ENCODE measurements at places on chromosomes 3 and 15.

DNA sequence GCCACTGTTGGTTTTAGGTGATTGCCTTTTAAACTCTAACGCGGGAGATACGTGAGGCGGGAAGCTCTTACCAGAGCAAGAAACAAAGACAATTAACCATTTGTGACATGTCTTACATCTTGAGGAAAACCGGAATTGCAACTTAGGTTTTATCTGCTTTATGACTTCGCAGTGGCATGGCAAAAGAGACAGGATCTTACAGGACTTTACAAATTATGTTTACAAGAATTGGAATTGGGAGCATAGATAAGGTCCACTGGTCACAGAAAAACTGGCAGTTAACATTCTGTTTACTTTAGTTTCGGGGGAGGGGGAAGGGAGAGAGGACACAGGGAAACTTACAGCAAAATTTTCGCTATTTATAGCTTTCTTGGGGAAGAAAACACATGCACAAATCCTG is 1119.6 kb downstream of the ZPLD1 start:
- DNase-seq = no peak

DNA sequence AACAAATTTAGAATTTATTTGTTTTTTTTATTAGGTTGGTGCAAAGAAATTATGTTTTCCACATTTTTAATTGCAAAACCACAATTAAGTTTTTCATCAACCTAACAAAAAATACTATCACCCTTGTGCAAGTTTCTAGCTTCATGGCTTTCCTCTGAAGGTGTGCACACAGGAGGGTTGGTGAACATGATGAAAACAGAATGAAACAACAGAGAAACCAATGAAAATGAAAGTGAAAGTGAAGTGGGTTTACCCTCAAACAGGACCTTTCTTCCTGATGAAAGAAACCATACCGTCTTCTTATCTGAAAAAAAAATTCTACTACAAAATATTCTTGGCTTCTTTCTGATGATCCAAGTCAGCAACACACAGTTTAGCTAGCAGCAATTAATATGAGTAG is 71.9 kb upstream of the FEZF2 start:
- no peak for DNase-seq

DNA sequence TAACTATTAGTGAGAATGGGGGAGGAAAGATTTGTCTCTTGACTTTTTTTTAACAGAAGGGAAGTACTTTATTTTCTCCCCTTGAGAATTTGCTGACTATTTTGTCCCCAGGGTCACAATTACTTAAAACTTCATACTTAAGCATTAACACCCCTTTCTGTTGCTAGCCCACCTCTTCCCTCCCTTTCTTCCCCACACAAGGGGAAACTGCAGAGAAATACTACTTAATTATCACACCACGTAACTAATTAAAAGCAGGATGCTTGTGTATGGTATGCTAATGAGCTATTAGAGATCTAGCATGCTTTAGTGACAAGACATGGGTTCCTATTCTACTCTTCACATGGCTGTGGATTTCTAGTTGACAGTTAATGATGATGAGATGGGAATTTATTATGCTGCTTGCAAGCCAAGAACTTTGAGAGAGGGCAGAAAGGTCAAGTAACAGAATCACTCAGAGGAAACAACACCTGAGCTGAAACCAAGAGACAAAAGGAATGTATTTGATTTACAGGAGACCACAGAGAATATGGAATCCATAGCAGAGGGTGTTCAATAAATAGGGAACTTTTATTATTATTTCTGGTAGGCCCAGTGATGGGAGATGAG is 179.2 kb downstream of the LSAMP start:
- no peak for DNase-seq

GRCh38 chr15:96699871-96700401 is 369.4 kb downstream of the NR2F2 start:
- DNase-seq = no peak

- DNase-seq = no peak
Observed at GRCh38 chr3:183975981-183976662, 41.6 kb downstream of the ABCC5 start.

GRCh38 chr3:177652556-177653291 is 455.4 kb upstream of the TBL1XR1 start:
- DNase-seq = no peak

GRCh38 chr3:81503026-81503425 is 258.4 kb downstream of the GBE1 start:
- DNase-seq = no peak

GRCh38 chr3:48595075-48595525 is at the start of gene COL7A1:
Gene COL7A1 (minus strand): TSS chr3:48595329. CDS start chr3:48595159, 170 bp downstream.
- DNase-seq = no peak

DNA sequence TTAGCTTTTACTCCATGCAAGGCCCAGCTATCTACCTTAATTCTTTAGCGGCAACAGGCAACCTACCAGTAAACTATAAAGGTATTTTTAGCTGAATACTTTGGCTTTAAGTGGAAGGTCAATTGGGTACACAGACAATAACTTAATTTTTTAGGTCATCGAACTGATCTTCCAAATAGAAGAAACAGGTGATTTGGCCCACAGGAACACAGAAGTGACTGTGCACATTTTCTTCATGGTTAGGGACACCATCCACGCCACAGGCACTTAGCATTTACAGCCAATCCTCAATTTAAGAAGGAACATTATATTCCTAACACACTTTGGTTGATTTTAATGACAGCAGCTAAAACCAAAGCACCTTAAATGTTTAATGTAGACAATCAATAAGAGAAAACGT is 1.9 kb downstream of the ARPP19 start:
- no peak for DNase-seq

DNA sequence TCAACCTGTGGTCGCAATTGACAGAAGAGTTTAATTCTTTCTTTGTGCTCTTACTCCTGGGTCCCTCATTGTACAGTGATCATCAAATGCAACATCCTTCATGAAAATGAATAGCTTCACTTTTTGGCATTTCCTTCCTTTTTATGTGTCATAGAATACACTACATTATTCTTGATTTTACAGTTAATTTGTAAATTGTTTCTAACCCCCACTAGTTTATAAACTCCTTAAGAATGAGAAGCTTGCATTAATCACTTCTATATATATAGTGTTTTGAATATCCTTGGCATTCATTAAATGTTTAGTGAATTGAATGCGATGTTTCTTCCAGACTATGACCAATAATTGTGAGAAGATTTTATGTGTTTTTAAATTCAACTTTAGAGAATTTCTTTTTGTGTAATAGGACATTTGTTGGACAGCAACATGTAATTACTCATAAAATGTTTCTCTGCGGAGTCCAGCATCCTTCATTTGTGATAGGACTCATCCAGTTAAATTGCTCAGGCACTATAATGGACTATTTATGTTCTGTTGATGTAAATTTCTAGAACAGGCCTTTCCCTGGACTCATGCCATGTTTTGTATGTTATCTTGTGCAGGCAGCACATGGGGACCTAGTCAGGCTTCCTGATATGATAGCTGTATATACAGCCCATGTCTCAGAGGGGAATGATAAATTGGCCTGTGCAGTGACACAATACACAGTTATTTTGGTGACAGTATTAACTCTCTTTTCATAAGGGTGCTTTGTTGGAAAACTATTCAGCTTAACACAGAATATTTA is 51.3 kb downstream of the MBNL1 start:
- no peak for DNase-seq

DNA sequence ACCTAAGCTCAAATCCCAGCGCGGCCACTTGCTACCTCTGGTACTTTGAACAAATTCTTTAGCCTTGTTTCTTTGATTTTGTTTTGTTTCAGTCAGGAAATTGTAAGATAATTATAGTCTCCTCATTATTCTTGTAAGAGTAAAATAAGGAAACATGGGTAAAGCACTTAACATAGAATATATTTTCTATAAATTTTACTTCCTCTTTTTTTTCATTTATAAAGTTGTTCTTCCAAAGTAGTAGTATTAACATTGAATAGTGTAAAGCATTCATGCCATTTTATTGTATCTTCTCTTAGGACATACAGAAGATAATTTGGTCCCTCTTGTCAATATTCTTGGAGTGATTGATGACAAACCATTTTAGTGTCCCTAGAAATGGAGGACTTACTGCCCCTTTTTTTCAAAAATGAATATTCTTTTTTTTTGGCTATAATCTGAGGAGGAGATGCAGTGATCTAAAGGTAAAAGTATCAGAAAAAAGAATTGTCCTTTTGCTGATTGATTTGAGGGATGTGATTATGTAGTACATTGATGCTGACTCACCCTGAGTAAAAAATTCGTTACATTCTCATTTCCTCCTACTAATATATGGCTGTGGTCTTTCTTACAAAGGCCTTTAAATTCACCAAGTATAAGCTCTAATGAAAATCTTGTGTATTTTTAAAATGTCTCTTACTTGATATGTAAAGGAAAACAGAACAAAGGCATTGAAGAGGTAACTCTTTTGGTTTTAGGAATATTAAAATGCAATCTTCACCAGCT is 51.0 kb downstream of the ALCAM start:
- DNase-seq = no peak

GRCh38 chr3:46660543-46661523 is 32.6 kb downstream of the ALS2CL start:
- no peak for DNase-seq
